Memory B cell (primary cell): ENCODE measurements at places on chromosomes 4 and X.
A peak's percentile ranks its signal among the peaks of the same experiment; 100 is the strongest.

DNA sequence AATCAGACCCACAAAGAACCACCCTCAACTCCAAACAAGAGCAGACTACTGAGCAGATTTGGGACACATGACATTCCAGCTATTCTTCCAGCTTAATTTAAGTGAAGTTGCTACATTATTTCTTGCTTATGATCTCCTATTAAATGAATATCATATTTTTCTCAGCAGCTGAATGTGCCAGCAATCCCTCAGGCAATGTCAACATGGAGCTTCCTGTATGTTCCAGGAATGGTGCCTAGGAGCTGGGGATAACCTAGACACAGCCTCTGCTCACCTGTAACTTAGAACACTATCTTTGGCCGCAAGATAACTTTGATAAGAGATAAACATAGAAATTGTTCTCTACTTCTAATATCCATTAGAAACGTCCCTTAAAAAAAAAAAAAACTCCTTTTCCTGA lies 274.4 kb upstream of the RASGEF1B start:
- DNase-seq = no peak

DNA sequence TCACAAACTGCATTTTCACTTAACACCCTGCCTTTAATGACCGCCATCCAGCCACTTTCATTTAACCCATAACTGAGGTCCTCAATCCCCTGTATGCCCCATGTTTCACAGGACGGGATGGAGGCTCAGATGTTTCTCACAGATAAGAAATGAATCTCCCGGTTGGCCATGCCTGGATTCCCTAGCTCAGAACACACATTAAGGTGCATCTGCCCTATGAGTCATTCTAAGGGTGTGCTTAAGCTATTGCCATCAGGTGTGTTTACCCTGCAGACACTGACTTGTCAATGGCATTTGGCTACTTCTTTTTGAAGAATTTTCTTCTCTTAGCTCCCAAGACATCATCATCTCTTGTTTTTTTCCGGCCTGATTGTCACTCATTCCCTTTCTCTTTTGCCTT lies 222.6 kb upstream of the SMIM31 start:
- no peak for DNase-seq

- no peak for DNase-seq
Measured at GRCh38 chr4:16140879-16141249, 57.0 kb upstream of the PROM1 start.

GRCh38 chr4:28755081-28755480 lies 1894.4 kb downstream of the STIM2 start:
- no peak for DNase-seq

GRCh38 chr4:169618286-169618685 lies 2.1 kb upstream of the CLCN3 start:
- no peak for DNase-seq

- no peak for DNase-seq
Measured at GRCh38 chrX:143781103-143781502, 60.6 kb upstream of the SPANXN2 start.

GRCh38 chr4:151358266-151358665 lies 32.9 kb upstream of the SH3D19 start:
- no peak for DNase-seq

DNA sequence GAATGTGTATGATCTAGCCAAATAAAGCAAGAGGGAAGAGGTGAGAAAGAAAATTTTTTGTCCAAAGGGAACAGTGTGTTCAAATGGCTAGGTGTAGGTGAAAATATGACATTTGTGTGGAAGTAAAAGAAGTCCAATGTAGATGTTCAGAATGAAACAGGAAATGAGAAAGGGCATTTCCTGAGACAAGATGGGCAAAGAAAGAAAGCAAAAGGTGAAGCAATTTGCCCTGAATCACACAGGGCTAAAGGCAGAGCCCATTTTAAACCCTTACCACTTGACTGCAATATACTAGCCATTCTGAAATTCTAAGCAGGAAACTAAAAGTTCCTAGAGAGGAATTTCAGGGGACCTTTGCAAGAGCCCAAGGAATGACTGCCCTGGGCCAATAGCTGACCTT lies 36.0 kb downstream of the CLOCK start:
- no peak for DNase-seq

- no peak for DNase-seq
Measured at GRCh38 chrX:46244451-46244850, 300.8 kb downstream of the ZNF674 start.

- no peak for DNase-seq
Measured at GRCh38 chrX:82219129-82219528, 1017.2 kb downstream of the SH3BGRL start.

DNA sequence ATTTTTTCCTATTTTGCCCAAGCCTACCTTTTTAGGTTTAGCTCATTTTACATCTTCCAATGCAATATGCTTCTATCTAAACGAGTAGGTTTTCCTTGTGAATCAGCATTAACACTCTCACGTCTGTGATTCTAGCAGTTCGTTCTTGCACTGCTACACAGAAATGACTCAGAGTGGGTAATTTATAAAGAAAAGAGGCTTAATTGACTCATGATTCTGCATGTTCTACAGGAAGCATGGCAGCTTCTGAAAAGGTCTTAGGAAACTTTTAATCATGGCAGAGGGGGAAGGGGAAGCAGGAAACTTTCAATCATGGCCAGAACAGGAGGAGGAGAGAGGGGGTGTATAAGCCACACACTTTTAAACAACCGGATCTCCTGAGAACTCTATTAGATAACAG lies 44.9 kb downstream of the SPANXN1 start:
- DNase-seq = no peak

- peak; percentile 16 for DNase-seq
Measured at GRCh38 chr4:53702334-53703266, 111.3 kb upstream of the LNX1 start.

- no peak for DNase-seq
Measured at GRCh38 chr4:113534711-113535110, 226.8 kb downstream of the CAMK2D start.

DNA sequence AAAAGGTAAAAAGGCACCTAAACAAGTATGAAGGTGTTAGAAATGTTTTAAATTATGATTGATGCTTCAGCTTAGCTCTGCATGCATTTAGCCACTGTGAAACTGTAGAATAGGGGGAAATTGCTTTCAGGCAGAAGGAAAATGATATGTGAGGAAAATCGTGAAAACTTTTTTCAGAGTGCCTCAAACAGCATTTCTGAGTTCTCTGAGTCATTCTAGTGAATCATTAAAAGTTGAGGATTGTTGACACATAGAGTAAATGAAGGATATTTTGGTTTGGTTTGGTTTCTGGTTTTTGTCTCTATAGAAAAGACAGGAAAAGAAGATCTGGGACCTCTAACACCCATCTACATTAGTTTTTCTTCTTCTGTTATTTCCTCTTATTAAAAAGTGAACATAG lies 332.5 kb upstream of the TRAM1L1 start:
- no peak for DNase-seq

GRCh38 chr4:180356766-180357165 lies 1886.4 kb upstream of the TENM3 start:
- no peak for DNase-seq

DNA sequence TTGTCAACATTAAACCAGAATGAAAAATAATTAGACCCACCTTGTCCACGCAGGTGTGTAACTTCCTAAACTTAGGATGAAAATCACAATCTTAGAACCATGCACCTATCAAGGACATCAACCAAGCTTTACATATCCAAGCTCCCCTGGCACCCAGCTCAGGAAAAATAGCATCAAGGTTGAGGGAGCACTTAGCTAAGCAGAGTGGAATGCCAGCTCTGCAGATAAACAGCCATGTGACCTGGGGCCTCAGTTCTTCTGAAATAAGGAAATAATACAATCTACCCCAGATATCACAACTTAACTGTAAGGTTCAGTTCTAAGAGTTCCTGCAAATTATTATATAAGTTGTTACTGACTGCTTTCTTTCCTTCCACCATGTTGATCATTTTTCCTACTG lies 64.7 kb downstream of the DHX15 start:
- no peak for DNase-seq

- no peak for DNase-seq
Measured at GRCh38 chr4:106019771-106020170, 124.5 kb downstream of the NPNT start.

GRCh38 chrX:100768679-100769338 lies 36.9 kb upstream of the SYTL4 start:
- peak; percentile 91 for DNase-seq

DNA sequence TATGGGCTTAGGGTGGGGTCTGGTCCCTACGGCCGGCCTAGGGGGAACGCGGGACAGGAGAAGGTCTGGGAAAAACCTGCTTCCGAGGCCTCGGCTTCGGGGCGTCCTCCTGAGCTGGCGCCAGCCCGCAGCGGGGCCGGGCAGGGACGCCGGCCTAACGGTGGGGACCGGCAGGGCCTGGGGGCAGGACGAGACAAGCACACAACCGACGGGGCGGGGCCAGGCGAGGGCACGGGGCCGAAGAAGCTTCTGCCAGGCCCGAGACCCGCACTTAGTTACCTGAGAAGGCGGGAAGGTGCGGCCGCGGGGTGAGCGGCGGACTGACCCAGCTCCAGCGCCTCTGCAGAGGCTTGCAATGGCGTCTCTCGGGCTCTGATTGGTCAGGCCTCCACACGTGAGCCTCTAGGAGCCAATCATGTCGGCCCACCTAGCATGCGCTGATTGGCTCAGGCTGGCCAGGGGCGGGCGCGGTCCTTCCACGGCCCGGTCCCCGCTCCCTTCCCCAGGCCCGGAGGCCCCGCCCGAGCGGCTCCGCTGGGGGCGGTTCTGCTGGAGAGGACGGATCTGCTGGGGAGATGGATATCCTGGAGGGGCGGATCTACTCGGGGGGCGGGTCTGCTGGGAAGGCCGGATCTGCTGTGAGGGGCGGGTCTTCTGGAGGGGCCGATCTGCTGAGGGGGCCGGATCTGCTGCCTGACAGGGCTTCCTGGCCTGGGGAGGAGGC lies 44.3 kb downstream of the CPLX1 start:
- peak; percentile 97 for DNase-seq

GRCh38 chr4:153266988-153267387 lies 62.7 kb downstream of the TRIM2 start:
- no peak for DNase-seq

DNA sequence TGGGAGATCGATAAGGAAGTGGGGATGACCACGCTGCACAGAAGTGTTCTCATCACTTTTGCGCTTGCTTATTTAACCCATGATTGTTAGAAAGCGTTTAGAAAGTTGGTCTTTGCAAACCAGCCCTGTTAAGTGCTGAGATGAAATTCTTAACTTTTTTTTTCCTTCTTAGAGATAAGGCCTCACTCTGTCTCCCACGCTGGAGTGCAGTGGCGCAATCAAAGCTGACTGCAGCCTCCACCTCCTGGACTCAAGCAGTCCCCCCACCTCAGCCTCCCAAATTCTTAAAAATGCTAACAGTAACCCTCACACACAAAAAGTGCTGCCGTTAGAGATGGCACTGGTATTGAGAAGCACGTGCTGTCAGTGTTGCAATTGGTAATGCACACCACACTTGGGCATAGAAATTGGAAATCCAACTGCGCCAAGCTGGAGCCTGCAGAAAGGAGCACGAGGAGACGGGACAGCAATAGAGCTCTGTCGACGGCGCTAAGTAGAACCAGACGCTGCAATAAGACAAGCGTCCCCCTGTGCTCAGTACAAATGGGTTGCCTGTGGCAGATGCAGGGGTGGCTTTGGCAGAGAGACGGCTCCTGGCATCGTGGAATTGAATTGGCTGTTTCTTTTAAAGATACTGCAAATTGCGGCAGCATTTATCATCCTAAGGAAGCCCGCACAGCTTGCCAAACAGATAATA lies 113.4 kb downstream of the TBL1X start:
- no peak for DNase-seq

- DNase-seq = no peak
Measured at GRCh38 chr4:172813359-172813923, 355.2 kb upstream of the GALNT7 start.

DNA sequence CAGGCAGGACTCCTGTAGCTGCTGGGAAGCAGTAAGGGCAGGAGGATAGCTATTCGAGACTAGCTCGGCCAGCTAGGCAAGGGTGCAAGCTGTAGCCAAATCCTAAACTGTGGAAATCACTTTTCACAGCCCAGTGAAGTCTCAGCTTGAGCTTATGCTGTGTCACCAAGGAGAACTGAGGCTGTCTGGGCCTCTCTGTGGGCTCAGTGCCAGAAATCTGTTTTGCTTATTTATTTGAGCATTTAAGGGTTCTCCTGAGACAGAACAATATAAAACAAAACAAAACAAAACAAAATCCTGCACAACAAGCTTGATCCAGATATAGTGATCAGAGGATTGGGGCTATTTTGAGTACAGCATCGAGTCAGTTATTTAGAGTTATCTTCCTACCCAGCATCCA lies 97.5 kb downstream of the FANCB start:
- no peak for DNase-seq

DNA sequence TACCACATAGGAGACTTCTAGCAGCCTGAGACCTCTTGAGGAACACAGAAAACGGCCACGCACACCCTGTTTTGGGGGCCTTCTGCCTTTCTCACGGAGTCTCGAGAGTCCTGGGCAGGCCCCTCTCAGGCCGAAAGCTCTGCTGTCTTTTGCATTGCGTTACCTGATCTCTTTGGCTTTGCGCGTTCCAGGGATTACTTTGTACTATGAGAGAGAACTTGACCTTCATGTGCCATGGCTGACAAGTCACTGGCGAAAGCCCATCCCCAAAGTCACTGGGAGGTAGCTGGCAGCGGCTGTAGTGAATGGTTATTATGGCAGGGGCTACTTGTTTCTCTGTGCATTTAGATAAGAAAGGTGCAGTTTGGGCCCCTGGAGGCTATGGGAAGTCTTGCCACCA lies 8.0 kb upstream of the NAT8L start:
- DNase-seq = no peak

DNA sequence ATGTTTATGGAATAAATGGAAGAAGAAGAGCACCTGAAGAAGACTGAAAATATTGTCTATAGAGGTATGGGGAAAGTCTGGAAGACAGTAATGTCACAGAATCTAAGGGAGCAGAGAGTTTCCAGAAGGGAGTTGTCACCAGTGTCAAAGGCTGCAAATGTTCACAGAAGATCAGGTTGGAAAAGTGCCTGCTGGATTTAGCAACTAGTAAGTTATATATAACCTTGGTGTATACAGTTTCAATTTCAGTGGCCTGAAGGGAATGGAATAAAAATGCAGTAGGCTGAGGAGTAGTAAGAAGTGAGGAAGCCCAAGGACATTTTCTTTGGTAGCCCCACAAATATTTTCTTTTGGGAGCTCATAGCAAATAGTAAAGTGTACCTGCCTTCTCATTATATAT lies 107.2 kb downstream of the SATL1 start:
- no peak for DNase-seq

GRCh38 chr4:8507196-8507570 lies 66.6 kb downstream of the TRMT44 start:
- DNase-seq = no peak

DNA sequence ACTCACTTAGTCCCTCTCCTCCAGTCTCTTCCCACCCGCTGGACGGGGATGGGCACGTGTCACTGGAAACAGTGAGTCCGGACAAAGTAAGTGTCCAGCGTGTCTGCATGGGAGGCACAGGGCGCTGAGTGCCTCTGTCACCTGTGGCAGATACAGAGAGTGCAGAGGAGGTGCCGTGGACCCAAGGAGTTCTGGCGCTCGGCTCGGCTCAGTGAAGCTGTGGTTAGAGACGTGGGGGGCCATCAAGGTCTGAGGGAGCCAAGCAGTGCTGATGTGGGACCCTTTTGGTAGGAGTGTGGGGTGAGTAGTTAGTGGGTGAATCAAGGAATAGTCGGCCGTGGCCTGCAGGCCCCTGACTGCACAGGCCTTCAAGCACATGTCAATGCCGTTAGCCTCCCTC lies 40.1 kb upstream of the MSANTD1 start:
- no peak for DNase-seq

- no peak for DNase-seq
Measured at GRCh38 chr4:2451821-2452785, 16.8 kb upstream of the RNF4 start.
